ENCODE measurements at places on chromosomes 6 and 20. TPM values are rescaled to one million over a fixed set of nuclear protein-coding genes. Genes with fewer than 3 reads are reported as not detected.

PGC gene
- not detected for total RNA-seq

DNA sequence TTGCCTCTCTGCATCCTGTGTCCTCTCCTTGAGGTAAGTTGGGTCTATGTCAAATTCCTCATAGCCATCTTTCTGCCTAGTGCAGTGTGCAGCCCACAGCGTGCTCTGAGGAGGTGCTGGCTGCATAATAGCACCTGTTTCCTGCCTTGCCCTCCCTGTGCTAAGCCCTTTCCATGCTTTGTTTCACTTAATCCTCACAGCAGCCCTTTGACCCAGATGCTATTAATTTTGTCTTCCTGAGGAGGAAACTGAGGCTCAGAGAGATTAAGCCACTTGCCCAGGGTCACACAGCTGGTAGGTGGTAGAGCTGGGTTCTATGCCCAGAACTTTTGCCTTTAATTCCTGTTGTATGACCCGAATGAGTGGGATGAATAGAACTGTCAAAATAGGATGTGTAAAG, 13.5 kb downstream of the FAM83D start:
- DNase-seq = no peak

DNA sequence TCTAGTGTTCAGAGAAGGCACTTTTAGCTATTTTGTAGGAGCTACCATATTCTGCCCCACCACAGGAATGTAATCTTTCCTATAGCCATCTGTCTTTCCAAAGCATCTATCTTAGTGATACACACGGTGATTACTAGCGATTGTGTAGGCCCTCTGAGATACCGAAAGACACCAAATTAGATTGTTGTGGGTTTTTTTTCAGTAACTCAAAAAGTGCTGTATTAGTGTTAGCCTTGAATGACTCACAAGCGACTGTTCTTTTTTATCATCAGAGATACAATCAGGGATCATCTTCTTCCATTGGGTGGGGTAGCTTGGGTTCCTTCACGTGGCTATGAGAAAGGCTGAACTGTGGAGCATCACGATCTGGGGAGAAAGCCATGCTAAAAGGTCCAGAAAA, 160.2 kb downstream of the MTFR2 start:
- no peak for DNase-seq

- no peak for DNase-seq
Measured at GRCh38 chr6:137363805-137364138, 130.4 kb downstream of the OLIG3 start.

ACOT13 gene
- total RNA-seq = 31.2 TPM

PDE7B gene
- total RNA-seq = not detected

DNA sequence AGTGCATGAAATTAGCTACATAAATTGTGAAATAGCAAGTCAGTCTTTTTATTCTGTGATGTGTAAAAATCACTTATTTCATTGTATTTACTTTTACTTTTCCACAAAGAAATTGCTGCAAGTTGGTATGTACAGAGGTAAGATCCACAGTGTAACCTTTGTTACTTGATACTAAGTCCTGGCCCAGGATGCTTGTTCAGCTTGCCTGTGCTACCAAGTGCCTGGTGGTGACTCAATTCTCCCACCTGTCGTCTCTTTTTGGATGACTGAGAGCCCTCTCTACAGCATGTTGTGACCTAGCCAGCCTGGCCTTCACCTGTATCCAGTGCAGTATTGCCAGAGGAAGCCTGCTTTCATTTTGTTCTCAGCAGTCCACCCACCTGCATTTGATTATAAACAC, 54.9 kb downstream of the ANKRD6 start:
- DNase-seq = no peak

DNA sequence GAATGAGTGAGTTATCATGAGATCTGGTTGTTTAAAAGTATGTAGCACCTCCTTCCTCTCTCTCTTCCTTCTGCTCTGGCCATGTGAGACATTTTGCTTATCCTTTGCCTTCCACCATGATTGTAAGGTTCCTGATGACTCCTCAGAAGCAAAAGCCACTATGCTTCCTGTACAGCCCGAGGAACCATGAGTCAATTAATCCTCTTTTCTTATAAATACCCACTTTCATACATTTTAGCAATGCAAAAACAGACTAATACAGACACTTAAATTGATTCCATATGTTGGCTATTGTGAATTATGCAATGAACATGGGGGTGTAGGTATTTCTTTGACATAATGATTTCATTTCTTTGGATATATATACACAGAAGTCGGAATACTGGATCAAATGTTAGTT, 792.8 kb upstream of the EYS start:
- DNase-seq = peak; percentile 35

GPR63 gene
- total RNA-seq = 4.1 TPM

Data from A673 (cell line).